Activated CD4-positive, alpha-beta T cell treated with anti-CD3 and anti-CD28 coated beads for 4 hours (primary cell): ENCODE measurements at places on chromosomes 11 and 22.

GRCh38 chr11:59773083-59773440, 17.9 kb downstream of the STX3 start:
- no peak for DNase-seq

DNA sequence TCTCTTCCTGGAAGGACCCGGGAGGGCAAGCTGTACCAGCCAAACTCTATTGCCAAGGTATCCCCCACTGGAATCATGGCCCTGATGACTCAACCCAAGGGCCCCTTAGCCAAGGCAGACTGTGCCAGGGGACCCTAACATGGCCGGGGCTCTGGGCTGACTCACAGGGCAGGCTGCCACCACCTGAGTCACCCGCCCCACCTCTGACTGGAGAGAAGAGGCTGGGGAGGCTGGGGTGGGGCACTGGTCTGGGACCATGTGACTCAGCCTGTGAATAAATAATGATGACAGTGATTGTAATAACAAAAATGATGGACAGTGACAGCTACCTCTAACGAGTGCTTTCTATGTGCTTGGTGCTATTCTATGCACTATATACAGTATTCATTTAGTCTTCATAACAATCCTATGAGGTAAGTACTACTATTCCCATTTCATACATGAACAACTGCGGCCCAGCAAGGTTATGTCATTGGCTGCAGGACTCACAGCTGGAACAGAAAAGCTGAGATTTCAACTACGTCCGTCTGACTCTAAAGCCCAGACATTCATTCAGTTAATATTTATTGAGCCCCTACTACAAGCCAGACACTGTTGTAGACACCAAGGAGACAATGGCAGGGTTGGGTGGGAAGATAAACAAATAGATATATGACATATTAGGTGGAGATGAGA, 84.2 kb downstream of the FBXO7 start:
- no peak for DNase-seq

DNA sequence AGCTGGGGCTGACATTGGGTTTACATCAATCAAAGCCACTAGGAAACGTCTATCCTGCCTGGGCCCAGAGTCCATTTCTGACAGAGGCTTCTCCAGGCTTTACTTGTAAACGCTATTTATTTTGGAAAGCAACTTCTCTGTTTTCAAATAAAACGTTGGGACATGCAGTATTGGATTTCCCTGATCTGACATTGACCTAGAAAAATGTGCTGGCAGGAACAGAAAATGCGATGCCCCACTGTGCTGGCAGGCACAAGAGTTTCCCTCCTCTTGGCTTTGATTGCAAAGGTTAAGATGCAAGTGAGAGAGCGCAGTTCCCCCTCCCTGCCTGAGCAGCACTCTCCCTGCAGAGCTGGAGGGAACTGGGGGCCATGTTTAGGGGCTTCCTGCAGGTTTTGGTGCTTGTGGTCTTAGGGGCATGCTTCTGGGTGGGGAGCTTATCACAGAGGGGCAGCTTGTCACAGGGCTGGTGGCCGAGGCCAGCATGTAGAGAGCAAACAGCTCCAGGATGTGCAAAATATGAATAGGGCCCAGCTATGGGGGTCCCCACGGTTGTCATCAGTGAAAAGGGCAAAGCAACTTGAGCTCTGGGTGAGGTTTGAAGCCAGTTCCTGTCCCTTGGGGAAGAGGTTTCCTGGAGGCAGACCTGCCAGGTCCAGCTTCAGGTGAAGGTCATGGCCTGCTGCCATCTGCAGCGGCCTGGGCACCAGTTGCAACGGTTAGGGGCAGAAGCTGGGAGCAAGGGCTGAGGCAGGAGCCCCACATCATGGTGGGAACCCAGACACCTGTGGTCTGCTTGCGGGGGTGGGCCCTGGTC, 42.3 kb upstream of the DKK3 start:
- no peak for DNase-seq

DNA sequence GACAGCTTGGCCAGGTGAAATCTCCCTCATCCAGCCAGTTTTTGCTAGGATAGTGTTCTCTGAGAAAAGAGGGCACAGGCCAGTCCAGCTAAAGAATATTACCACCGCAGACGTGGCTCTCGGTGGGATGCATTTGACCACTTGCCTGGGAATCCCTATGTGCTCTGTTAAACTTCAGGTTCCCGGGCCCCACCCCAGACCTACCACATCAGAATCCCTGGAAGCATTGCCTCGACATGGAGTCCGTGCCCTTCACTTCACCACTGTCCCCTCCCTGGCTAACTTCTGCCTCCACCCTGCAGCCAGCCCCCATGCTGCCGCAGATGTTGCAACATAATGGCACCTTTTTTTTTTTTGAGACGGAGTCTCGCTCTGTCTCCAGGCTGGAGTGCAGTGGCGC, 56.9 kb upstream of the EMID1 start:
- DNase-seq: no peak

- DNase-seq: no peak
Measured at GRCh38 chr11:111360150-111361043, 18.7 kb downstream of the POU2AF1 start.

GRCh38 chr11:82776377-82776776, 42.7 kb upstream of the FAM181B start:
- DNase-seq: no peak

- no peak for DNase-seq
Measured at GRCh38 chr11:134659882-134660281, 247.8 kb upstream of the B3GAT1 start.

- DNase-seq: no peak
Measured at GRCh38 chr11:80873310-80873999, 1432.6 kb upstream of the TENM4 start.

DNA sequence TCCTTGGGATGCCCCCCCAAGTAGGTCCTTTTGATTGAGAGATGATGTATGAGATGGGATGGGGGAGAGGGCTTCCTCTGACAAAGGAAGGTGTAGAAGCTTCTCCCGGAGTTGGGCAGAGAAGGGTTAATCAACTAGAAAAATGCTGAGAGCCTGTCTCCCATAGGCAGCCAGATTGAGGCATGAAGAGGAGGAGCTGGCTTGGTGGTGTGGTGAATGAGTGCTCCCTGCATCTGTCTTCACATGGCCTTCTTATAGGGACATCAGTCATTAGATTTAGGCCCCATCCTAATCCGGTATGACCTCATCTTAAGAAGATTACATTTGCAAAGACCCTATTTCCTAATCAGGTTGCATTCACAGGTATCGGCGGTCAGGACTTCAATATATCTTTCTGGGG, 61.1 kb downstream of the NFAM1 start:
- DNase-seq: no peak

GRCh38 chr11:110297726-110298300, 1.4 kb upstream of the RDX start:
- no peak for DNase-seq

- DNase-seq: no peak
Measured at GRCh38 chr11:2804189-2804588, 81.4 kb downstream of the CDKN1C start.

- no peak for DNase-seq
Measured at GRCh38 chr22:50307890-50308596, 597 bp upstream of the PLXNB2 start.

- peak; percentile 61 for DNase-seq
Measured at GRCh38 chr22:50529897-50530579, at the start of gene TYMP. Gene TYMP (minus strand): TSS chr22:50530012. CDS start chr22:50529709, 303 bp downstream.

DNA sequence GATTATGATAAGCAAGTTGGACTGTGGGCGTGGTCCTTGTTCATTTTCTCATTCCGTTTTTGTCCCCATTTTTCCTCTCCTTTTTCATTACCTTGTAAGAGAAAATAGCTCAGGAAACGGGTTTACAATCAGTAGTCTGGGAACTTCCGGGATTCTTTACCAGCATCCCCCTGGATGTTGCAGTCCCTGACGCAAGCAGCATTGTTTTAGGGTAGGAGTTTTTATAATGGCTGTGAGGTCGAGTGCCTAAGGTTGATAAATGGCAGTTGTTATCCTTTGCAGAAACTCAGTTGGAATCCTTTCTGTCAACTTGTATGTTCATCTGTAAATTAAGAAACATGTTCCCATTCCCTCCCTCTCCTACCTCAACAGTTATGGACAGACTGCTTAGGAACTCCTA, 68.3 kb downstream of the ARHGEF12 start:
- no peak for DNase-seq

DNA sequence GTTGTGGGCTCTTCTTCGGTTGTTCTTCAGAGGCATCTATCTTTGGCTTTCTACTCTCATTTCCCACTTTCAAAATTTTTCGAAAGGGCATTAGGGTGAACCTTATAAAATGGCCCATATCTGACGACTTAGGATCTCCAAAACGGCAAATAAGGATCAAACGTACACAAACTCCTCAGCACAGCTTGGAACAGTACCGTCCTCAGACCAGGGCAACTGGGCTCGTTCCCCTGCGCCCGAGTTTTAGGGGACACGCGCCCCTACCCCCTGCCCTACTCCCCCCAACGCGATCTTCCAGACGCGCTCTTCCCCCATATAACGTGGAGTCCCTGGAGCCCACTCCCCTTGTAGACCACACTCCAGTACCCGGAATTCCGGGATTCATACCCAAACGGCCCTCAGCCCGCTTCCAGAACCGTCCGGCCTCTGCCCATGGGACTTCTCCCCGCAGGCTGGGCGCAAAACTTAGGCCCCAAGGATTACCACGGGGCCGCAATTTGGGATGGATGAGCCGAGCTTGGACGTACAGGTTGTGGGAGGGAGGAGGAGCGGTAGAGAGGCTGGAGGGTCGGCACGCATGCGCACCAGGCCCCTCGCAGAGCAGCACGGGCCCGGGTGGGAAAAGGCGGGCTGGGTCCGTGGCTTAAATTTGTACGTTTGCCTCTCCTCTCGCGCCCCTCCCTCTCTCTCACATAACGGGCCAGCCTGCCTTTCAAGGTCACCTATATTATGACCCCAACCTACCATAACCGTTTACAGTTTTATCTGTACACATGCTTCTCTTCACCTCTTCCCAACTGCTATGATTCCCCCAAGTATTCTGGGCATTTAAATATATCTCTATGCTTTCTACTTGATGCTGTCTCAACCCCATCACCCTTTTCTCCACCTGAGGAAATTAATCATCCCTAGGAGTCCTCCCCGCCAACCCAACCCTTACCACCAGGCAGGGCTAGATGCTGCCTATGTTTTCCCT, 3.4 kb downstream of the CCDC89 start:
- DNase-seq: peak; percentile 66

DNA sequence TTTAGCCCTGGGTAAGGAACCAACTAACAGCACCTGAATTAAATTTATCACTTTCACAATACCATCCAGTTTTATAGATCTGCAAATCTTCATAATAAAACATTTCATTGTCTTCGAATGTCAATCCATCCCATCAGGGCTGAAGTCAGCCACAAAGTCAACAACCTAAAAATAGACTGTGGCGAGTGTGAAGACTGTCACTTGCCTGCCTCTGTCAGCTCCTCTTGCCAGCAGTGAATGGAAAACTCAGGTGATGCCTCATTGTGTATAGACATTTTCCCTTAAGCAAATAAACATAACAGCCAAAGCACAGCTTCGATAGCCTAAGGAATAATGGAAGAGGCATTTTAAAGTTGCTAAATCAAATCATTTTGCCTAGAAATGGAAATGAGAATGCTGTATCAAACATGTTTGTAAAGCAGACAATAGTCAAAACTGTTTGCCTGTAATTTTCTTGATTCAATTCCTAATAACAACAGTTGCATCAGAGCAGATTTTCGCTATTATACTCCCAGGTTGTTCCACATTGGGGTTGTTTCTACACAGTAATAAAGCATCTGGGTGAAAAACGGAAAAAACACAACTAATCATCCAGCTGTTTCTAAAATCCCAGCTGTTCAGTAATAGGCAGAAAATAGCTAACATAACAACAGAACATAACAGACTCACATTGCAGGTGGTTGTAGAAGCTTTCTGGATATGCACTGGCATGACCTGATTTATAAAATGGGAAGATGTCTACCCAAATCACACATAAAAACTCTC, 15.7 kb downstream of the KCNA4 start:
- DNase-seq: no peak

DNA sequence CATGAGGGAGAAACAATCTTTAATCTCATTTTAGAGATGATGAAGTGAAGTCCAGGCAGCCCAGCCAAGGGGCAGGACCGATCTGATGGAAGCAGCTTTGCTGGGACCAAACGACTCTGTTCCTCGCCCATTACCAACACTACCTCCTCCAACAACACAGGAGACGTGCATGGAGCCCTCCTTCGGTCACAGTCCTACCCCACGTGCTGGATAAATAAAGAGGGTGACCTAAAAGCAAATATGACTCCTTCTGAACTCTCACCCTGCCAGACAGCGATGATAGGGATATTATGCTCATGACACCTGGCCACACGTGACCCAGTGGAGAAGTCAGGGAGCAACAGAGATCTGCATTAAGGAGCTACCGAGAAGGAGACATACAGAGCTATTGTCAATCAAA, 26.0 kb downstream of the SCGB1A1 start:
- DNase-seq: no peak

DNA sequence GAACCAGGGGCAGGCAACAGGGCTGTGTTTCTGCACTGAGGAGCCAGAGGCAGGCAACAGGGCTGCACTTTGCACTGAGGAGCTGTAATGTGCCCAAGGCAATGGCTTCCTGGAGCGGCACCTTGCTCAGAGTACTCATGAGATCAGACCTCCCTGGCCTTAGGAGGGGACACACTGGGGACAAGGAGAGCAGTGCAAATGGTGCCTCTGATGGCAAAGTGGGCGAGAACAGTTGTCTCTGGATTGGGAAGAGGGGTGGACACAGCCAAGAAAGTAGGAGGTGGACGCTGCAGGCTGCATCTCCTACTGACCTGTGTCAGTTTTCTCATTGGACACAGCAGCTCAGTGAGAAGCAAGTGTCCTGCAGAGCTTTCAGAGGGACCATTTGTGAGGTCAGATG, 1443.3 kb downstream of the TBC1D22A start:
- no peak for DNase-seq

DNA sequence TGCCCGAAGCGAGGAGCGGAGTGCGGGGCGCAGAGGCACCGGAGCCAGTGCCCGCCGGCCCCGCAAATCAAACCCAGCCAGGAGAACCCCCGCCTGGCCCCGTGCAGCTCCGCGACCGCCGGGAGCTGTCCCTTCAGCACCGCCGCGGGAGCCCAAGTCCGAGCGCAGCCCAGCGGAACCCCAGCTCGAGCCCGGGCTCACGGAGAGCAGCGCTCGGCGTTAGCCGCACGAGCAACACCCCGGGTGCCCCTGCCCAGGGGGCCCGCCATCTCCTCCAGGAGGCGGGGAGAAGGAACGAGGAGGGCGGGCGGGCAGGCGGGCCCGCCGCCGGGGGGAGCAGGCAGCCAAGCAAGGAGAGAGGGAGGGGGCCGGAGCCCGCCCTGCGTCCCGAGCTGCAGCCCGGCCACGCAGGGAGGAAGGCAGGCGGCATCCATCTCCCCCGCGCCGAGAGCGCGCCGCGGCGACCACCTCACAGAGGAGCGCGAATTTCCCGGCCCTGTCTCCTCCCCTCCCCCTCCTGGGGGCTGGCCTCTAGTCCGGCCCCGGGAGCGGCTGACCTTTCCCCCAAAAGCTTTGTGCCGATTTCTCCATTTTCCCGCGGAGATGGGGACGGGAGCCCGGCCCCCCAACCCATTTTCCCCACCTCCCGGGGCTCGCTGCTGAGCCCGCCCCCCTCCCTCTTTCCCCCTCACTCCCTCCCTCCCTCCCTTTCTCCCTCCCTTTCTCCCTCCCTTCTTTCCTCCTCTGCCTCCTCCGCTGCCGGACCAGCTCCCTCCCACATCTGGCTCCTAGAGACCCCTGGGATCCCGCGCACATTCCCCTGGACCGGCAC, 621 bp downstream of the KCNC1 start:
- no peak for DNase-seq

- no peak for DNase-seq
Measured at GRCh38 chr11:34910817-34911216, 5.4 kb downstream of the APIP start.

- DNase-seq: no peak
Measured at GRCh38 chr11:119335655-119336543, 1.6 kb downstream of the RNF26 start.
